ENCODE measurements at places on chromosomes 3 and 15. TPM values are rescaled to one million over a fixed set of nuclear protein-coding genes. Genes with fewer than 3 reads are reported as not detected.

Gene SEC61A1
- total RNA-seq: 339 TPM

Gene CHRM5
- not detected for total RNA-seq

Gene ITPKA
- total RNA-seq: 0.28 TPM

Gene NMNAT3
- 0.19 TPM for total RNA-seq

Gene CCDC9B
- total RNA-seq: 18.0 TPM

Gene GNAT1
- total RNA-seq: not detected

Gene MAP6D1
- total RNA-seq: 3.4 TPM
